ENCODE measurements at places on chromosomes 1 and 21.

DNA sequence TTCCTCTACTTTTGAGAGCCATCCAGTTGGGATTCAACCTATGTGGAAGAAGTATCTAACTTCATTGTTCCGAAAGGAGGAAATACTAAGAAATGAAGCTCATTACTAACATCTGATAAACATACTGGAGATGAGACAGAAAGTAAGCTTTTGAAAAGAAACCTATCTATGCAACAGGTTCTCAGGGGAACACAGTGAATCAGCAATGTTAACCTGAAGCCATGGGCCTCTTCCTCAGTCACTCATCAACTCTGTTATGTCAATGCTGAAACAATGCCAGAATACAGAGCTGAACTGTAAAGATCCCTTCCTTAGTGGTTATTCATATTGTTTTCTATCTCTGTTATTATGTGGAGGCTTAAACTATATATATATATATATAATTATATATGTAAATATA, 55.5 kb upstream of the ESRRG start:
- no peak for DNase-seq

DNA sequence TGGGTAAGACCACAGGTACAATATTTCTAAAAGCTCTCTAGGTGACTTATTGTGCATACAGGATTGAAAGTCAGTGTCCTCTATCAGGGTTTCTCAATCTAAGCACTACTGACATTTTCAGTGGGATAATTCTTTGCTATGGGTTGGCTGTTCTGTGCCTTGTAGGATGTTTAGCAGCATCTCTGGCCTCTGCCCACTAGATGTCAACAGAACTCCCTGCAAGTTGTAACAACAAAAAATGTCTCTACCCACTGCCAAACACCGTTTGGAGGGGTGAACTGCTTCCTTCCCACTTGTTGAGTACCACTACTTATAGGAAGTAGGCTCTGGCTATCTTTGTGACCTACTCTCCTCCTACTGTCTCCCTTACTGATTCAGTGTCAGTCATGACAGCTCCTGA, 90.1 kb upstream of the ZRANB2 start:
- DNase-seq, result no peak

DNA sequence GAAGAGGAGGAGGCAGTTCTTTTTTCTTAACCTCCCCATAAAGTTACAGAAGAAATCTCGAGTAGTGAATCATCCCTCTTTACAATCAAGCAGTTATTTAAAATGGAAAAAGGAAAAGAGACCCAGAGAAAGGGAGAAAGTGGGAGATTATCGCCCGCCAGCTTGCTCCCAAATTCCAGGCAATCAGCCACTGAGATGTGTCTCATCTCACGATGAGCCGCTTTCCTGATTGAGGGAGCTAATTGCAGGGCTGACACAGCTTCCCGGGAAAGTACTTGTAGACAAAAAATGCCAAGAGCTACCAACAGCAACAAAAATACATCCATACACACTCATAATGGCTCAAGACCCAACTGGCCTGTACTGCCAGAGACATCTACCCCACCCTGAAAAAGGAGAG, 191.6 kb upstream of the ZC3H12A start:
- DNase-seq, result no peak

DNA sequence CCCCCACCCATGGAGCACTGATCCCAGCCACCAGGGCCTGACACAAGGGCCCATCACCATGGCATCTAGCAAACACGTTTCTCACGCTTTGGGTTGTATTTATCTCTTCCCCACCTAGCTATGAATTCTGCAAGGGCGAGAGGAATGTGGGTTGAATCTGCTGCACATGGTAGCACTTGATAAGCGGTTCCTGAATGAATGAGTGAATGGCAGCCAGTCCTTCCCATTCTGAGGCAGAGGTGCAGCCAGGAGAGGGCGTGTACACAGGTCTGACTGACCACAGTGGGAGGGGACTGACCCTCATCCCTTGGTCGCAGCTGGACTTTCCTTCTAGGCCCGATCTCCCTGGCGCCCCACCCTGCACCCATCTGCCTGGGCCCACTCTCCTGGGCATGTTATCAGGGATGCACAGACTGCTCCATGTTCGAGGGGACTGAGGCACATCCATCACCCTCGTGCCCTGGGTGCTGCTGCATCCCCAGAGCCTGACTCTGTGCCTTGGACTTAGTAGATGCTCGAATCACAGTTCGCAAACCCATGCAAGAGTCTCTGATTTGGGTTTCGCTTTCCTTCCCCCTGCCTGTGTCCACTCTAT, 1.0 kb downstream of the RD3 start:
- DNase-seq, result peak; percentile 48

DNA sequence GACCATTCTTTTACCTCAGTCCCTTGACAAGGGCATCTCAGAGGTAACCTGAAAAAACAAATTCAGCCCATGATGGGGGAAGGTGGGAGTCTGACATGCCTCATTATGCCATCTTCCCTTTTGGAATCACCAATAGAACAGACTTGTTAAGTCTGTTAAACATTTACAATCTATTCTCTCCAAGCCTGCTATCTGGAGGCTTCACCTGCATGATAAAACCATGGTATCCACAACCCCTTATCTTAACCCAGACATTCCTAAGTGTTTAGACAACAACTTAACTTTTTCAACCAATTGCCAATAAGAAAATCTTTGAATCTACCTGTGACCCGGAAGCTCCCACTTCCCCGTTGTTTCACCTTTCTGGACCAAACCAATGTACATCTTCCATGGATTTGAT, 233.0 kb upstream of the CACYBP start:
- DNase-seq, result no peak

DNA sequence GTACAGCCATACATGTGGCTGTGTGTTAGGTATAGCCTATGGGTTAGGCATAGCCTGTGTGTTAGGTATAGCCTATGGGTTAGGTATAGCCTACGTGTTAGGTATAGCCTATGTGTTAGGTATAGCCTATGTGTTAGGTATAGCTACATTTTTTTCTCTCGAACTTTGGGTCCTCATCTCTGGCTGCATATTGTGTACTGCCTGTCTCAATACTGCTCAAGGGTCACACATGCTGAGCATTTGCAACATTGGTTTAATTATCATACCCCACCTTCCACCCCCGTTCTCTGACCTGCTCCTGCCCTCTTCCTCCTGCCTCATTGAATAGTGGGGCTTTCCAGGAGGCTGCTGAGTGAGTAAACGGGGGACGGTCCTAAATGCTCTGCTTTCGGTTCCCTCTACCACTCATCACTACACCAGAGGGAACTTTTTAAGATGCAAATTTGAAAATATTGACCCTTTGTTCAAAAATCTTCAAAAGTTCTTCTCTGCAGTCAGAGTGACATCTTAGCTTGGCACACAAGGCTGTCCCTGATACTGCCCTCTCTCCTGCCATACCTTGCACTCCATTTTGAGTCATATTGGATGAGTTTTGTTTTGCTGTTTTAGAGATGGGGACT, 17.8 kb downstream of the OR2B11 start:
- DNase-seq, result no peak

DNA sequence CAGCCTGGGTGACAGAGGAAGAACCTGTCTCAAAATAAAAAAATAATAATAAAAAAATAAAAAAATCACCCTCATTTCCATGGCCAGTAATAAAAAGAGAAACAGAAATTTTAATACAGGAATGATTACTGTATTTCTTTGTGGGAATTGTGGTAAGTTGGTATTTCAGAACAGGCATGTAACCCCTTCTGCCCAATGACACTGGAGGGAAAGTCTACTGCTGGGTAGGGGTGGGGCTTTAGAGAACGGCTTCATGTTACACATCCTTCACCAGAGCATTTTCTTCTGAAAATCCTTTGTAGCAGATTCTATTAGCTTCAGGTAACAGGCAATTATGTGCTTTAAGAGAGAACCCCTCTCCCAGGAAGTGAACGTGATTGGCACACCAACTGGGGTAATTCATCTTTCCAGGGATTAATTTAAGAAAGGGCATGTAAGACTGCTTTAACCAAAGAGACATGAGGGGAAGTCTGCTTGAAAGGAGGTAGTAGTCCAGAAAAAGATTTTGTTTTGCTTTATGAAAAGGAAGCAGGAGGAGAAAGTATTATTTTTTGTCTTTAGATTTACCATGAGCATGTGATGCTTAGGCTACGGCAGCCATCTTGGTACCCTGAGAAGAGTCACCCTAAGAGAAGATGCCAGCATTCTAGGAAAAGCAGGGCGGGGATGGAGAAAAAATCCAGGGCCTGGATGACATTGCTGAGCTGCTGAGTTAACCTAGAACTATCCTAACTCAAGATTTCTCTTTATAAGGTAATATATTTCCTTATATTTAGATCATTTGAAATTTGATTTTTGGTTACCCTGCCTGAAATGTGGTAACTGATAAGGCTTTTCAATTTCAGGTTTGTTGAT, 57.7 kb upstream of the DPT start:
- no peak for DNase-seq

DNA sequence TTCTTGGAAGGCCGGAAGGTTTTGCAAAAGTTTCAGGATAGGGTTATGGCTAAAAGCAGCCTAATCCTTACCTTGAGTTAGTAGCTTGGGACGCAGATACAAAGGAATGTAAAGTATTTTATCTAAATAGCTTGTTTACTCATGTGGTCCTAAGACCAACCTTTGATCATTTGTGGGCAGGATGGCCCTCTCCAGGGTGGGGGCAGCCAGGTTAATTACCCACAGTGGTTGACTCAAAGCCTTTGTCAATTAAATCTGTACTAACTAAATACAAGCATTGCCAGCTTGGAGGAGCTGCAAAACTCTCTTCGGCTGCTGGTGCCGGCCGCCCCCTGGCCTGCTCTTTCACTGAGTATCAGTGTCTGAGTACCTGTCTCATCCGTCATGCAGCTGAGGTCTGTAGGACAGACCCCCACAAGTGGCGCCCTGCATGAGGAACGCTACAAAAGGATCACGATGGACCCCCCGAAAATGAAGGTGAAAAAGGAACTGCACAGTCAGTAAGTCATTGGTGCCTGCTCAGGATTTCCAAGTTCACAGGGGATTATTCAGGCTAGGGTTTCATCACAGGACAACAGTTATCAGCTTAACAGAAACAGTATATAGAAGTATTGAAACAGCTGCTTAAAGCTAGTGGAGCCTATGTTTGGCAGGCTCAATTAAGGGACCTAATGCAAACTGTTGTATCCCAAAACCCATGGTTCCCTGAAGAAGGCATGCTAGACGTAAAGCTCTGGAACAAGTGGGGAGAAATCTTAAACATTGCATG, 212.5 kb upstream of the MAP1LC3C start:
- DNase-seq, result peak; percentile 90

- DNase-seq, result peak; percentile 61
These were observed 28.7 kb downstream of the LRRC71 start for GRCh38 chr1:156949127-156949526.

DNA sequence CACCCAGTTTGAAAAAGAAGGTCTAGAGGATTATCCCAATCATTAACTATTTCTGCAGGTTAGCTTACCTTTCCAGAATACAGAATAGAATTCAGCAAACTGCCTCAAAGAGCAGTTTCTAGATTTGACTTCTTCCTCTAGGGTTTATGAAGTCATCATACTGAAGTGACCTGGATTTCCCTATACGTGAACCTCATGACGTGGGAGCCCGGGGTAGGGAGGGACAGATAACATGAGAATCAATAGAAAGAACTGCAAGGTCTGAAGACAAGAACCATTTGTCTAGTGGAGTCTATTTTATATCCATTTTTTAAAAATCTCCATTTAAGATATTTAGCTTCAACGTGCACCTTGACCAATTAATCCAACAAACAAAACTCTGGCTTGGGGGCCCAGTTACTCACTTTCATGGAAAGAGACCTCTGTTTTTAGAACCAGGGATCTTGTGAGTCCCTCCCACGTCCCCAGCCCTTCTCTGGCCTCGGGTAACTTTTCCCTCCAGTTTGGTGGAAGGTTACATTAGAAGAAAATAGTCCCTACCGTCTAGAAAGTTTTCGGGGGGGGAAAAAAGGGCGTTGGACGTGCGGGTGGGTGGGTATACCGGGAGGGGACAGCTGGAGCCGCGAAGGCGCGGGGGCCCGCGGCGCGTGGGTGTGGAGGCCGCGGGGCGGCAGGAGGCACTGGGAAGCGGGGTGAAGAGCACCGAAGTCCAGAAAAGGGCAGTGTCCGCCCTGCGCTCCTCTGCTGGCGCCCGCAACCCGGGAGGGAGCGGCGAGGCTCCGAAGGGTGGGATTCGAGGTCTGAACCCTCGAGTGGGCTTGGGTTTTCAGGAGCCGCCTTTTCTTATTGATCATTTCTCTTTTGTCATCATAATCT, 13.8 kb upstream of the POGZ start:
- DNase-seq, result peak; percentile 73
